ENCODE measurements at places on chromosomes 5 and 9.

GRCh38 chr9:98930792-98931191 lies 12.9 kb upstream of the COL15A1 start:
- no peak for DNase-seq

- DNase-seq = no peak
Measured at GRCh38 chr5:34580983-34581382, 75.1 kb upstream of the RAI14 start.

DNA sequence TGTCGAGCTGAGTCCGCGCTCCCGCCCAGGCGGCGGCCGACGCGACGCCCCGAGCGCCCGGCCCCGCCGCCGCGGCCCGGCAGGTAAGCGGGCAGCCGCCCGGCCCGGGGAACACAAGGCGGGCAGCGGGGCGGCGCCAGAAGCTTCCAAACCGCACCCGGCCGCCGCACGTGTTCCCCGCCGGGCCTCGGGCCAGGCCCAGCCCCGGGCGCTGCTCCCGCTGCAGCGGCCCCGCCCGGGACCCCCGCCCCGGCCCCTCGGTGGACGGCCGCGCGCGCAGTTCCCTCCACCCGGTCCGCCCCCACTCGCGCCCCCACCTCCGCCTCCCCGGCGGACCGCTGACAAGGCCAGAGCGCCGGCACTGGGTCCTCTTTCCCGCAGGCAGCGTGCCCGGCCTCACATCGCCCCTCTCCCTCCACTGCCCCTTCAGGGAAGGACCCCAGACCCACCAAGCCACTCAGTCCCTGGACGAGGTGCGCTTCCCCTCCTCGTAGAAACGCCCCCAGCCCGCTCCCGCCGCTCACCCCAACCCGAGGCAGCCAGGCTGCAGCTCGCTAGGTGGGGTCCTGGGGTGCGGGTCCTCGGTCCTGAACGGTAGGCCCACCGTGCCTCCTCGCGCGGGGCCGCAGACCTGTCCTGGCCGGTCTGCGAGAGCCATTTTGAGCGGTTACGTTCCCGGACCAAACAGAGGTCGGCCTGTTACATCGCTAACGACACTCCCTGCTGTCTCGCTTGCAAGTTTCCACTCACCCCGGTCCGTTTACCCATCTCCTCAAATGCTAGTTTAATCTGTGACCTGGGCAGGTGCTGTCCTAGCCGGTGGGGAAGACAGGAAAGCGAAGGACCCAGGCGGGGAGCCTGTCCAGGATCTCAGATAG lies 475 bp downstream of the WDR5 start:
- DNase-seq = no peak

DNA sequence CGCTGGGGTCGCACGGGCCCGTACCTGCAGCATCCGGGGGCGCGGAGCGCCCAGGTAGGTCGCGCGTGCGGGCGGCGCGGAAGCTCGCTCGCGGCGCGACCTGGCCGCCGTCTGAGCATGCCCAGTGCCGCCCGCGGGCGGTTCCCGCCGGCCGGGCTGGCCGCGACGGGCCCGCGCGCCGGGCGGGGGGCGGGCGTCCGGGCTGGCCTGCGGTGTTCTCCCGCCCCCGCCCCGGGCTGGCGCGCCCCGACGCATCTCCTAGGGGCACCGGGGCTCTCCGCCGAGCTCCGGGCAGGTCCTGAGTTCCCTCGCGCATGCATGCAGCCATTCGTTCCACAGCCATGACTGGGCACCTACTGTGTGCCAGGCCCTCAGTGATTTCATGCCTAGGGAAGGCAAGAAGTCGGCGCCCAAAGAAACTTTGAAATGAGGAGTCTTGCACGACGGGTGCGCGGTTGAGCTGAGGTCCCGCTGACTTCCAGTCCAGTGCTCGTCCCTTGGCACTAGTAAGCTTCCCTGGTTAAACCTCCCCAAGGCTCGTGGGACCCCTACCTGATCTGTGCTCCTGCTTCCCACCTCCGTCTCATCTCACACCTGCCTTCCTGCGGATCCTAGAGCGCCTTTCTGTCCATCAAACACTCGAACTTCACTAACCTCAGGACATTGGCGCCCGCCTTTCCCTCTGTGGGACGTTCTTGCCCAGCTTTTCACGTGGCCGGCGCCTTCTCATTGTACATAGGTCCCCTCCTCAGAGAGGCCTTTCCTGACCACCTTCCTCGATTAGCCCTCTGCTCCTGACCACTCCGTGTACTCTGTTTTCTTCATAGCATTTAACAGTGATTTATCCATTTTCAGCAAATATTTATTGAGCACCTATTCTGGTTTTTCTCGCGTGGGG lies at the start of gene PTPN3:
TSS of gene PTPN3 (minus strand) at position 113 of the 898 bp plus-strand sequence. CDS start 34,873 bp downstream, outside the sequence.
- DNase-seq = no peak

DNA sequence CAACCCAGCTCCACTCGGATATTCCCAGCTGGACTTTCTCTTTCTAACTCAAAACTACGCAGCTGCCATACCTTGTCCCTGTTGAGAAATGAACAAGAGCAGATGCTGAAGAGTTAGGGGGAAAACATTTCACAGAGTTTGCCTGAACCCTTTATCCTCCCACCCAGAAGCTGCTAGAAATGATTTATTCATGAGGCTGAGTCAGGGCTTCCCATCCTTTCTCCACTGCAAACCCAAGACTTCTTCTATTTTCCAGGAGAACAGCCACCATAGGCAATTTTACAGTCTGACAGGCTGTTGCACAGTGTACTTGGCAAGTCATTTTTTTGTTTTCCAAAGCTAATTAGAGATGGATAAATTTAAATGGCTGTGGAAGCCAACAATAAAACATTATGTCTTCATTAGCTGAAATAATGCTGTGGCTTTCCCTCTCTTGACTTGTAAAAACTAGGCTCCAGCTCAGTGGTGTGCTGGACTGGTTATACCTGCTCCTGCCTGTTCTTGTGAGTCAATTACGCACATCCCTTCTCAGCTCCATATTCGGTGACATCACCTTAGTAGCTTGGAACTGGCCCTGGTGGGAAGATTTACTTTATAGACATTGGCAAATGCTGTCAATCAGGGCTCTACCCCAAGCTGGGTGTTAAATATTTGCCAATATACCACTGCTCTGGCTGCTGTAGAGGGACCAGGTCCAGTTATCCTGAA lies 71.9 kb downstream of the KIF4B start:
- no peak for DNase-seq

DNA sequence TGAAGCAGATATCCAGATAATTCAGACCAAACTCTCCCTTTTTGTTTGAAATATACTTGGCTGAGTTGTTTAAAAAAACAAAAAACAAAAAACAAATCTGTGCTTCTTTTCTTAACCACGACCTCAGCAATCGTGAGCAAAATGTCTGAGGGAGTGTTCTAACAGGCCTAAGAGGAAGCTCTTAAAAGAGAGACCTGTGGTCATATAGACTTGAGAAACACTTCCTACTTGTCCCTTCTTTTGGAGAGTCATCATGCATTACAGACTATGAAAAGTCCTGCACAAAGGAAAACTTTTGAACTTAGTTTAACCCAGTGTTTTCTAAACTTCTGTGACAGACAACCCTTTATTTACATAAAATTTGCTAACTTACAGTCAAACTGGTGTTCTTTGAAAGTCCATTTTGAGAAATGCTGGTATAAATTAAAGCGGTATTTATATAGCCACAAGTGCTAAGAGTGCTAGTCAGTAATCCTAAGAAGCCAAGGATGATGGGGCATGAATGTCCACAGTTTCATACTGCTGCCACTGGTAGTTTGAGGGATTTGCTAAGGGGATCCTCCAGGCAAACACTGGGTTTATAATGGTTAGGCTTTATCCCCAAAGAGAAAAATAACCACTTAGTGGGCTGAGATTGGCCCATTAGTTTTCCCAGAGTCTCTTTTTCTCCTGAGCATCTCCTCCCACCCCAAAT lies 199.8 kb downstream of the LRRC70 start:
- no peak for DNase-seq

DNA sequence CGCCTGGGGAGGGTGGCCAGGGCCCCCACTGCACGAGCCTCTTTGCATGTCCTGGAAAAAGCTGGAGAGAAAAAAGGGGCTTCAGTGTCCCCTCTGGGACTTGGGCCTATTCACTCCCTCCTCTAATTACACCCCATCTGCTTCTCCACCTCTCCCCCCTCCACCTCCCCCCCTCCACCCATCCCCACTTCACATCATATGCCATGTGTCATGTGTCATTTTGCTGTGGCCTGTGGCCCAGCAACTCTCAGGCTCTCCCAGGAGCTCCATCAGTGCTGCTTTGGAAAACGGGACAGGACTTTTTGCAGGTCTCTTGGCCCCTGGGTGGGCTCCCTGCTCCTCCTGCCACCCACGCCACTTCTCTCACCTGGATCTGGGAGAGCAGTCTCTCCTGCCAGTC lies 68.7 kb downstream of the NTNG2 start:
- no peak for DNase-seq

DNA sequence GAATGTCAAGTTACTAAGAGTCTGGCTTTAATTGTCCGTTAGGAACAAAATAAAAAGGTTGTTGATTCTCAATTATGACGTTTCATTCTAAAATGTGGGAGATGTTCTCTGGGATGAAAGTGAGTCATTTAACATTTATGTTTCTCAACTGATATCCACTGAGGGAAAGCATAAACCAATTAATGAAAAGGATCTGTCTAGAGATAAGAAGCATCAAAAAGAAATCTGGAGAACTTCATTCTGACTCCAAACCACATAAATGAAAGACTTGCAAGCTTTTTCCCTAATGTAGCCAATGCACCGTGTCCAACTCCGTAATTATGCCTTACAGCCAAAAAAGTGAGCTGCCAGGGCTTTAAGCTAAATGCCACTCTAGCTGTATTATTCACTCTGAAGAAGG lies 654.2 kb downstream of the TLE1 start:
- DNase-seq = no peak

GRCh38 chr5:93359296-93359959 lies 221.6 kb downstream of the NR2F1-AS1 start:
- DNase-seq = no peak

DNA sequence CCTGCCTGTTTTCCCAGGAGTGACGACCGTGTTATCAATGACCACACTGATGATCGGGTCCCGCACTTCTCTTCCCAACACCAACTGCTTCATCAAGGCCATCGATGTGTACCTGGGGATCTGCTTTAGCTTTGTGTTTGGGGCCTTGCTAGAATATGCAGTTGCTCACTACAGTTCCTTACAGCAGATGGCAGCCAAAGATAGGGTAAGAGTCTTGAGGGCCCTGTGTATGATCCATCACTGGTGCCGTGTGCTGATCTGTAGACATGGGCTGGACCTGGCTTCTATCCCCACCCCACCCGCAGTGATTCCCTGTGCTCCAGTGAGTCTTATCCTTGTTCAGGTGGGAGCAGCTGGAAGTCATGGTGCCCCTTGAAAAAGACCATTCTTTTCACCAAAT lies 26.0 kb downstream of the GABRP start:
- no peak for DNase-seq

- no peak for DNase-seq
Measured at GRCh38 chr9:26457151-26457550, 435.5 kb downstream of the CAAP1 start.

GRCh38 chr5:65876496-65876895 lies 49.9 kb upstream of the ERBIN start:
- no peak for DNase-seq

GRCh38 chr5:144092508-144092907 lies 78.0 kb downstream of the YIPF5 start:
- DNase-seq = no peak

GRCh38 chr5:165272436-165272835 lies 1767.0 kb downstream of the MAT2B start:
- DNase-seq = no peak

DNA sequence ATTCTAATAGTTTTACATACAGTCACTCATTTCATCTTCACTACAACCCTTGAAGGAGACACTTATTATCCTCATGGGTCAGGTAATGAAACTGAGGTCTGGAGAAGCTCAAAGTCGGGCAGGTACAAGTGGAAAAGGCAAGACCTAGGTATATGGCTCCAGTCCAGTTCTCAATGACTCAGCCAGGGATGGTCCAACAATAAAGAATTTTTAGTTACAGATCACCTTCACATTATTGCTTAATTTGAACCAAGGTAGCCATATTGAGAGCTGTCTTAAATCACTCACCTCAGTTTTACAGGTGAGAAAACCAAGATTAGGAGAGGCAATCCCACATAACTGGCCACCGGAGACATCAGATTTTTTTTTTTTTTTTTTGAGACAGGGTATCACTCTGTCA lies 55.4 kb downstream of the PTPN3 start:
- DNase-seq = no peak

- DNase-seq = no peak
Measured at GRCh38 chr5:126837906-126838539, 61.1 kb downstream of the LMNB1 start.

DNA sequence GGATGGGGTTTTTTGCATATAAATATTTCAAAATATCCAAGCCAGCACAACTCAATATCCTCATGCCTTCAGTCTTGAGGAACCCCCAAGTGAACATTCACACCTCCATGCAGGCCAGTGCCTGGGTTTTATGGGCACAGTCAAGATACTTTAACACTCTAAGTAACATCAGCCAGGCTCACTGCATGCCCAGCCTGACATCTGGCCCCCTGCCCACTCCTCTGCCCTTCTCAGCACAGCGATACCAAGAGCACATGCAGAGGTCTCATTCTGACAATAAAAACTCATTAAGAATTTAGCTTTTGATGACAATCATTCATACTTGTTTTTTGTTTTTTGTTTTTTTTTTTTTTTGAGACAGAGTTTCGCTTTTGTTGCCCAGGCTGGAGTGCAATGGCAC lies 250.0 kb downstream of the CWC27 start:
- DNase-seq = no peak

DNA sequence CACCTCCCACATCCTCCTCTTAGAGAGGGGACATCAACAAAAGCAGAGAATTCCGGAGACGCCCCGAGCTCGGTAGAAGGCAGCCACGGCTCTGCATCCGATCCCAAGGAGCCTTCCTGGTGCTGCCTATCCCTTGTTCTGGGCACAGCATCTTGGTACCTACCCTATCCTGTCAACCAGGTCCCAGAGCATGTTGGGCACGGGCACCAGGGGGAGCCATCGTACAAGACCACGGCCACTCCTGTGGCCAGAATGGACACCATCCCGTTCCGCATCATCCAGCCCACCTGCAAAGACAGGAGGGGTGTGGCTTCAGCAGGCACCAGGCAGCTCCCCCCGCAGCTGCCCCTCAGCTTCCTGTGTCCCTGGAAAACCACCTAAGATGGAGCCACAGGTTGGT lies 62.7 kb upstream of the ZNF354A start:
- DNase-seq = no peak

DNA sequence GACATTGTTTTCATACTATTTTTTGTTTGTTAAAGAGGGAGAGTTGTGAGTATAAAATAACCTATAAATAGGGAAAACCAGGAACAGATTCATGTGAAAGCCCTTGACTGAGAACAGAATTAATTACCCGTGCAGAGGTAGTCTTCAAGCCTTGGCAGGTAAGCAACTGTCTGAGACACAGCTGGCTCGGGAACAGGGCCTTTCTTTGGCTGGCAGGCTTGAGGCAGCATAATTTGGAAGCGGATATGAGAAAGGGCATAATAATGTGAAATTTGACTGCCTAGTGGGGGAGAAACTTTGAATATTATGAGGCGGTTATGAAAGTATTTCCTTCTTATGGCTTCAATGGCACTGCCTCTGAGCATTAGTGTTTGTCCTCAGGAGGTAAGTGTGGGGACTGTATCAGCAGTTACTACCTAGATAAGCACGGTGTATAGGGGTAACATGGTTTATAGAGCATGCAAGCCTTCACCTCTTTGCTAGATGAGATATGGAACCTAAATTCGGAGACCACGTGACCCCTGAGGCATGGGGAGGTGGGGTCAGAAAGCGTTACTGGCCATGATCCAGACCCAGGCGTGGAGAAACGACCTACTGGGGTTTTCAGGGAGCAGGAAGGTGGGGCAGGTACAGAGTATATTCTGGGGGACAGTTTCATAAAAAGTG lies 210.2 kb upstream of the GAS1 start:
- DNase-seq = no peak

GRCh38 chr9:82170866-82171265 lies 182.3 kb downstream of the SPATA31D1 start:
- DNase-seq = no peak
